ENCODE measurements at places on chromosomes 1 and 21. TPM values are rescaled to one million over a fixed set of nuclear protein-coding genes. Genes with fewer than 3 reads are reported as not detected.

NBPF4 gene
- polyA plus RNA-seq: not detected

LAD1 gene
- polyA plus RNA-seq: 11.2 TPM

TSPAN2 gene
- polyA plus RNA-seq: 10.1 TPM

CLEC20A gene
- polyA plus RNA-seq: 0.15 TPM

CA6 gene
- 0.10 TPM for polyA plus RNA-seq

CFAP45 gene
- 1.8 TPM for polyA plus RNA-seq

ETS2 gene
- 162 TPM for polyA plus RNA-seq

KRTAP7-1 gene
- not detected for polyA plus RNA-seq

SVBP gene
- polyA plus RNA-seq: 68.5 TPM

CFHR1 gene
- polyA plus RNA-seq: 5.3 TPM
